ENCODE measurements at places on chromosomes 3 and 15.

DNA sequence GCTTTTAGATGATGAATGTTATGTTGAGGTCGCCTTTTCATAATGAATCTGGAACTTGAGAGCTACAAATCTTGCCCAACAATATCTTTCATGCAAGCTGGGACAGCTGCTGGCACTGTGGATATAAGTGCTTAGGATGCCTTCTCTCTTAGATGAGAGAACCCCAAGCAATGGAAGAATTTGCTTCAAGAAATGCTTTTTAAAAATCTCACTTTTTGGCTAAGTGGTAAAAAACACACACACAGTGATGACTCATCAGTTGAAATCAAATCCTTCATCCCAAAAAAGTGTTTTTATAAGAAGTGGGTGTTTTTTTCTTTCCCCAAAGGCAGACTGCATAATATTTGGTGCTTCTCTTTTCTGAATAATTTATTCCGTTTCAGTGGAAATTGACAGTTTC, 38.4 kb upstream of the GALNT15 start:
- no peak for DNase-seq

DNA sequence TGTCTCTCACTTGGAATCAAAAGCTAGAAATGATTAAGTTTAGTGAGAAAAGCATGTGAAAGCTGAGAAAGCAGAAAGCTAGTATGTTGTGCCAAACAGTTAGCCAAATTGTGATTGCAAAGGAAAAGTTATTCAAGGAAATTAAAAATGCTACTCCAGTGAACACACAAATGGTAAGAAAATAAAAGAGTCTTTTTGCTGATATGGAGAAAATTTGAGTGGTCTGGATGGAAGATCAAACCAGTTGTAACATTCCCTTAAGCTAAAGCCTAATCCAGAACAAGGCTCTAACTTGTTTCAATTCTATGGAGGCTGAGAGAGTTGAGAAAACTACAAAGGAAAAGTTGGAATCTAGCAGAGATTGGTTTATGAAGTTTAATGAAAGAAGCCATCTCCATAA, 11.8 kb downstream of the ADGRG7 start:
- no peak for DNase-seq

DNA sequence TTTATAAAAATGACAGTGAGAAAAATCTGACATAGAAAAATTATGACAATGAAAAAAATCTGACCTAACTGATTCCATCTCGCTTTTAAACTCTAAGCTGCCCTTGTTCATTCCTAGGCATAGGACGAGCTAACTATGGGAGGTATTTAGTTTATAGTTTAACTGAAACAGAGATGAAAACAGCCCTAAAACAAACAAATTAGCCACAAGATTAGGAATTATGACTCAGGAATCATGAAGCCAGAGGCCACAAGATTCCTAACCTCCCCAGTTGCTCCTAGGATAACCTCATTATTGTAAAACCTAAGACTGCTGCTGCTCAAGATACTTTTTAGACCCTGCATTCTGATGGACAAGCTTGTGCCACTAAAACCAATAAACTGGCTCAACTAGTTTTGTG, 122.7 kb upstream of the MNS1 start:
- no peak for DNase-seq

DNA sequence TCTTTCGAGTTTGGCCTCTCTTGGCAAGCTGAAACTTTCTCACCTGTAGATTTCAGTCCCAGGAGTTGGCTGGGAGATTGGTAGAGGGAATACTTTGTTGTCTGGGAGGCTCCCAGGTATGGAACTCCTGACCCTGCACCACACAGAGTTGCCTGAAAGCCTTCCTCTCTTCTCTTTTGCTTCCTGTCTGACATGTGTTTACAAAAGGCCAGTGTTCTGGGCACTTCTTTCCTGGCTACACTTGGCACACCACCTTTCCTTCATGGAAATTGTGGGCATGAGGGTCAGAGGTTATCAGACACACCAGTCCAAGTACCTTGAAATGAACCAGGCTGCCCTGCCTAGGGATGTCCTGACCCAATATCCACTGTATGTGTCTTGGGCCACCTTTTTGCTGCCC, 123.7 kb downstream of the ABHD5 start:
- no peak for DNase-seq

DNA sequence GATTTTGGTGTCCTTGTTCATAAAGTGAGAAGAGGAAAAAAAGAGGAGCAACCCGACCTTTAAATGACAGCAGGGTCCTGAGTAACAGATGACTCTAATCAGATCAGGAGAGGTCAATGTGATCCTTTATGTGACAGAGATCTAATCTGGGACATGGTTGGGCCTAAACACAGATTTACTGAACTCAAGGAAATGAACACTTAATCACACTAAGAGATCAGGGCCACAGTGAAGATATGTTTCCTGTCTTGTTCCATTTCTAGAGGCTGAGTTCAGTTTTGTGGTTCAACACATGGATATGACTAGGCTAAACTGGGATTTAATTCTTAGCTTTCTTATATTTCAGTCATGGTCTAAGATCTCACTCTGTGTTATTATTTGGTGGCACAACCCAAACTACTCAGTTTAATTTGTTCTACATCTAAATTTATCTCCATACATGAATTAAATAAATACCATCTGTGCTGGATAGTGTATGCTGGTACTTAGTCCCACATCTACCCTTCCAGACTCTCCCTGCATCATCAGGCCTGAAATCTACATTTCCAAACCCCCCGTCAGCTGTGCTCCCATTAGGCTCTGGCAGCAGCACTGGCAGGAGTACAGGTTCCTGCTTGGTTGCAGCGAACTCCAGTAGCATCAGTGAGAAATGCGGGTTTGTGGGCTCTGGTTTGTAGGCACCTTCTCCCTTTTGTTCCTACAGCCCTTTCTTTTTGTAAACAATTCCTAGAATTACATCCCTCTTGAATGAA, 22.6 kb downstream of the SFMBT1 start:
- DNase-seq = no peak

DNA sequence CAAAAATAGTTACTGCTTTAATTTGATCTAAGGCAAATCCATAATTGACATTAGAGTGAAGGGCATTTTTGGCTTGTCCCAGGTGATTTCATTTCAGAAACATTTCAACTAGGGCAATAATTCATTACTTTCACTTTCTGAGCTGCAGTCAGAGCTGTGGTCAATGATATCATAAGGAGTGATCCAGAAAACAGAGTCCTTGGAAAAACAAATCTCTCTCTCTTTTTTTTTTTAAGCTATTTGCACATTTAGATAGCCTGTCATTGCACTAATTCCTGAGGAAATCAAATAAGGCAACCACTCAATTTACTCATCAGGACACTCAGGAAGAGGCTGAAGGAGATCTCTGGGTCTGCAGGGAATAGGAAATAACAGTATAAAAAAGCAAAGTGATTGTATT, 269.5 kb upstream of the LRRC3B start:
- no peak for DNase-seq

- DNase-seq = no peak
Observed at GRCh38 chr3:128787256-128788253, 61.6 kb downstream of the RAB7A start.

GRCh38 chr15:79315623-79316328, 4.9 kb downstream of the TMED3 start:
- no peak for DNase-seq

DNA sequence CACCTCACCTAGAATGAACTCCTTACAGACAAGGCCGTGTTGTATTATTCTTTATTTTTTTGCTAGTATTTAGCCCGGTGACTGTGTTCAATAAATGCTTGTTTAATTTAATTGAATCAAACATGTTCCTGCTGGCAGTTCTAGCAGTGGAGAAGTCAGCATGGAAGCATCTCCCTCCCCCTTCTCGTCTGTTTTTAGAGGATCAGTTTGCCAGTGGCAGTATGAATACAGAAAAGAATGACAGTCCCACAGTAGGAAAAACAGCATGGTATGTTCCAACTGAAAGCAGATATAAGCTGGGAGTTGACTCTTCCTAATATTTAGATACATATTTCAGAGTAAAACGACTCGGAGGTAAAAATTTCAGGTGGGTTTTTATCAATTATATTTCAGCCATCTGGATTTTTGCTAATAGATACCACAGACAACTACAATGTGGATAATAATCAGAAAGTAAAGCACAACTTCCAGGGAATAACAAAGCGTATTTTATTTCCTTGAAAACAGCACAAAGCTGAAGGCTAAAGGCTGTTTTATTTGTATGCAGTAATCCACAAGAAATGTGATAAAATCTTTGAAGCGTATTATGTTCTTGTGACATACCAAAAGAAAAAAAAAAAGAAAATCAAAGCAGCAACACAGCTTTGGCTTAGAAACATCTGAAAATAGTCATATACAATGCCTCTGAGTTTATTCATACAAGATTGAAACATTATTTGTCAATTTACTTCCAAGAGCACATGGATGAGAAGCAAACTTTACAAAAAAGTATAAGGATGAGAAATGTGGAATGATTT, 244.5 kb upstream of the KCNMB2 start:
- no peak for DNase-seq

DNA sequence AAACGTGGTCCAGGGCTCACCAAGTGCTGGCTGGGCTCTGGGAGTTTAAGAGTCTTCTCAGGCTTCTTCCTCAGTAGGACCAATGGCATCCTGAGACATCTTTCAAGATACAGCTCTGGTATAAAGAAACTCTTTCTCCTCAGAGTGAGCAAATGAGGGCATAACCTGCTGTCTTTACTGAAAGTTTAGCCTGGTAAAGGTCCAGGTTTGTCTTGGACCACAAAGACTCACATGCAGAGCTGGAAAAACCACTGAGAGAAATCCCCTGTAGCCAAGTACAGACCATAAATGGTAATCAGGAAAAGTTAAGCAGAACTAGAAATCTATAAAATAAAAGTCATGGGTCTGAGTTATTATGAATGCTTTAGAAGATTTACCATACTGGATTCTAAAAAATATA, 23.1 kb downstream of the CD47 start:
- no peak for DNase-seq

DNA sequence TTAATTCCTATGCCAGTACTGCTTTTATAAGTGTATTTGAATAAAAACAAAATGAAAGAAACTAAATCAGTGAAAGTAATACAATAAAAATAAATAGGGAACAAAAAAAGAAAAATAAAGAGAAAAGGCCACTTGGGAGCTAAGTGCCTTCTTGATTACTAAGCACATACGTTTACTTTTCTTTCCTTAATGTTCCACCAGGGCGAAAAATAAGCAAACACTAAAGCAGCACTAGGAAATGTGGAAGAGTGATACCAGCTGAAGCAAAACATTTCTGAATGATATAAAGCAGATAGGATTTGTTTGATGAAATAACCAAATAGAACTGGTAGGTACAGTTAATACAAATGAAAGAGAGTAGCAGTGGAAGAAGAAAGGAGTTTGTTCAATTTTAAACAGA, 132.8 kb upstream of the ZPLD1 start:
- DNase-seq = no peak

- DNase-seq = no peak
Observed at GRCh38 chr15:61613729-61614128, 384.6 kb upstream of the RORA start.

GRCh38 chr15:89364341-89364740, 29.7 kb upstream of the POLG start:
- DNase-seq = no peak

DNA sequence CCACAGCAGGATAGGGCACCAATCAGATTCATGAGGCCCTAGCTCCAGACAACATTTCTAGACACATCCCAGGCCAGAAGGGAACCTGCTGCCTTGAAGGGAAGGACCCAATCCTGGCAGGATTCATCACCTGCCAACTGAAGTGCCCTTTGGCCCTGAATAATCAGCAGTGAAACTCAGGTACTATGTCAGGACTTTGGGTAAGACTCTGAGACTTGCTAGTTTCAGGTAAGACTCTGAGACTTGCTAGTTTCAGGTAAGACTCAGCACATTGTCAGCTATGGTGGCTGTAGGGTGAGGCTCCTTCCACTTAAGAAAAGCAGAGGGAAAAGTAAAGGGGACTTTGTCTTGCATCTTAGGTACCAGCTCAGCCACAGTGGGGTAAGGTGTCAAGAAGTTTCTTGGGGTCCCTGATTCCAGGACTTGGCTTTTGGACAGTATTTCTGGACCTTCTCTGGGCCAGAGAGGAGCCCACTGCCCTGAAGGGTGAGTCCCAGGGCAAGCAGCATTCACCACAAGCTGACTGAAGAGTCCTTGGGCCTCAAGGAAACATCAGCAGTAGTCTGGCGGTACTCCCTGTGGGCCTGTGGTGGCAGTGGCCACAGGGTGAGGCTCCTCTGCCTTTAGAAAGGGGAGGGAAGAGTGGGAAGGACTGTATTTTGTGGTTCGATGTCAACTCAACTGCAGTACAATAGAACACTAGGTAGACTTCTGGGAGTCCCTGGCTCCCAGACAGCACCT, 13.7 kb upstream of the COL8A1 start:
- no peak for DNase-seq

DNA sequence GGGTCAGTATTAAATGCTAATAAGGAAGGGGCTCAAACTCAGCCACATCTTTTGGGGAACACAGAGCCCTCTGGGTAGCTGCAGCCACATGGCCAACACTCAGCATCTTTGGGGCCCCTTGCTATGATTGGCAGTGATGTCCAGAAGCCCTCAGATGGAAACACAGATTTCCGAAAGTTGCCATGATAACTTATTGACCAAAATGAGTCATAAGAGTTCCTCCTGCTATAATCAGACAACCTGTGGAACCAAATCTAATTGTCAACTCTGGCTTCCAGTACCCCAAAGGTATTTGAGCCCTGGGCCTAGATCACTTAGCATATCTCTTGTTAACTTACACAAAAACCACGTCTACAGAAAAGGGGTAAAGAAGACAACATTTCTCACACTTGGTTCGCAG, 392.2 kb downstream of the KCNH8 start:
- no peak for DNase-seq

DNA sequence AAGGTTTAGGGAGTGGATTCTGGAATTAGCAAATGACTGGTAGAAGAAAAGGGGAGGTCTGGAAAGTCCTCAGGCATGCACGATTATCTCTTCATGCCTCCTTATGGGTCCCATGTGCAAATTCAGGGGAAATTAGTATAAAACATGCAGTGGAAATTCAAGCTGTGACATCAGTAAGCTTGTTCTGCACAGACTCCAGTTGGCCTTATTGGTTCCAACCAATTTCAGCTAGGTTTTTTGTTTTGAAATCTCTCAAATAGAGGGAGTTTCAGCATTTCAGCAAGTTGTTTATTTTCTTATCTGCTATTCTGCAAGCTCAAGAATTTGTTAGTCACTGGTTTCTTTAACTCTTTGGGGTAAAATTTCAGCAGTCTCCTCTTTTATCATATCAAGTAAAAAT, 774 bp upstream of the TMCO5A start:
- no peak for DNase-seq

DNA sequence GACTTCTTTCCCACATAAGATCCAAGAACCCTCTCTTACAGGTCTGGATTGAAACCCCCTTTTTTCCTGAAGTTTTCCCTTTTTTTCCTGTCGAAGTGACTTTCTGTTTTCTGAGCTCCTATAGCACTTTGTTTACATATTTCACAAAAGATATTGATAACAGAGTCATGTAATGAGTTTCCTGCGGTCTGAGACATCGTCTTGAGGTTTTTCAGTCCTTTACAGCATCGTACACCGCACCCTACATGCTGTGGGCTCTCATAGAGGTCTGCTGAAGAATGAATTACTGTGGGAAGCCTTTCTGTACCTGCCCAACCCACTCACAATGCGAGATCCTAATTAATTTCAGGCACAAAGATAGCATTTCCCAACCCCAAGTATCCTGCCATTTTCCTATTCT, 53.1 kb downstream of the MCF2L2 start:
- no peak for DNase-seq

- DNase-seq = no peak
Observed at GRCh38 chr3:17423786-17424536, 318.5 kb downstream of the TBC1D5 start.
